ENCODE measurements at places on chromosomes 4 and X.

GRCh38 chrX:50812995-50813842, 775 bp downstream of the SHROOM4 start:
- DNase-seq = peak; percentile 57

- no peak for DNase-seq
These were observed 344.3 kb downstream of the BCOR start for GRCh38 chrX:39753293-39753996.

GRCh38 chr4:160370046-160370445, 1267.2 kb downstream of the RAPGEF2 start:
- no peak for DNase-seq

- DNase-seq = no peak
These were observed 92.2 kb upstream of the H2AZ1 start for GRCh38 chr4:100042235-100042634.

GRCh38 chr4:60579335-60579734, 620.8 kb upstream of the ADGRL3 start:
- no peak for DNase-seq

DNA sequence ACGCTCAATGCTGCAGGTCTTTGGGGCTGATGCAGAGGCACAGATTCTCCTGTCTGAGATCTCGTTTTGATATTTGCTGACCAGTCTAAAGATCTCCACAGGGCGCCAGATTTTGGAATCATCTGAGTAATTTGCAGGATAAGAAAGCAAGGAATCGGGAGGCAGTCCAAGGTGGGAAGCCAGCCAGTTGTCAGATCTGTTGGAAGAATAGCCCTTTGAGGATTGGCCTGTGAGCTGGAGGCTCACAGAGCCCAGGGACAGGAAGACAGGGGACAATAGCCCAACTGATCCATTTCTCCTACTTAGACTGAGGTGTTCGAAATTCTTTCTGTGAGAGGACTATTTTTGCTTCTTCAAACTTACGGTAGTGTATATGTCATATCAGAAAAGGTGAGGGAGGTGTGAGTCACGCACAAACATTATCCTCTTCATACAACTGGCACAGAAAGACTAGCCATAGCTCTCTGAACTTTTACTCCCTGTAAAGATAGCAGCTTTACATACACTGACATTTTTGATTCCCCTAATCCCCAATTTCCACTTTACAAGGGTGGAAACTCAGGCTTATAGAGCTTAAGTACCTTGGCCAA, 8.8 kb downstream of the DIPK2B start:
- DNase-seq = no peak

DNA sequence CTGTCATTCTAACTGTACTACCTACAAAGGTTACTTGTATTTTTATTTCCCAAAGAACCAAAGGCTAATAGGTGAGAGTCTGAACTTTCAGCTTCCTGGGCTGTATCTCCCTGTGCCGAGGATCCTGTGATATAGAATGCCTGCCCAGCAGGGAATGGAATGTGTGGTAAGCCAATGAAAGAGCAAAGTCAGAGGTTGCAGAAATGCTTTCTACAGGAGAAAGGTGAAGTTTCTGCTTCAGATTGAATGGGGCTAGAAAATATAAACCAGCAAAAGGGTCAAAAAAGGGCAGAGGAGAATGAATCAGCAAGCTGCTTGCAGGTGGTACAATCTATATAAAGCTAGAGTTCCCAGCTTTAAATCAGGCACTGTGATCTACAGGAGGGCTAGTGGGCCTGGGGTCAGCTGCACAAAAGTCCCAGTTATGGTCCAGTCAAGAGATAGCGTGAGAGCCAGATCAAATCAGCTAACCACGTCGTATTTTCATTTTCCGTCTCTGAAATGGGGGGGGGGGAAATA, 146.1 kb downstream of the DCTD start:
- DNase-seq = peak; percentile 61

DNA sequence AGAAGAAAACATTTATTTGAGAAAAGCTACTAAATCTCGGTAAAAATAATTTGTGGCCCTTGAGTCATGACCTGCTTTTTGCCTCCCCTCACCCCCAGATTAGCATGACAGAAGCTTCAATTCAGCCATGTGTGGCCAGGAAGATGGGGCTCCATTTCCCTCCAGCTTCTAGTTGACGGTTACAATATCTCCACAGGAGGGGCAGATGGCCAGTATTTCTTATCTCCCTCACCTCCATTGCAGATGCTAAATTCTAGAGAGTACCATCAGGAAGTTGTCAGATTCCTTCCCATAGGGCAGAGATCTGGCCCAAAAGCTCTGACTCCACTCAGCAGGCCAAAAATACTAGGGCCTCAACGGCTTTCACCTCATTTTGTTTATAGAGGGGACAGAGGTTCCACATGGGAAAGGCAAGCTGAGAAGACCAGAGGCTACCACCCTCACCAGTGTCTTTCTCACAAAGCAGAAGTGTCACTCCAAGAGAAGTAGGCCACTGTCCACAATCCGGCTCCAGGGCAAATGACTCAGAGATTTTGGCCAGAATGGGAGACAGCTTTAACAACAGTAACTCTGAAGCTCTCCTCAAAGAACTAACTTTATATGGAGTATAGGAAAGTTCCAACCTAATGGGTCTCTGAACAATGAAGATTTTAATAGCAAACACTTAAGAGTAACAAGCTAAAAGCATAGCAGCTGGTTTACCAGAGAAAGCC, 108.3 kb downstream of the TBC1D19 start:
- peak; percentile 1 for DNase-seq

- no peak for DNase-seq
These were observed 44.4 kb downstream of the KIAA0232 start for GRCh38 chr4:6826781-6827508.

GRCh38 chr4:87087420-87087819, 133.0 kb downstream of the KLHL8 start:
- no peak for DNase-seq

DNA sequence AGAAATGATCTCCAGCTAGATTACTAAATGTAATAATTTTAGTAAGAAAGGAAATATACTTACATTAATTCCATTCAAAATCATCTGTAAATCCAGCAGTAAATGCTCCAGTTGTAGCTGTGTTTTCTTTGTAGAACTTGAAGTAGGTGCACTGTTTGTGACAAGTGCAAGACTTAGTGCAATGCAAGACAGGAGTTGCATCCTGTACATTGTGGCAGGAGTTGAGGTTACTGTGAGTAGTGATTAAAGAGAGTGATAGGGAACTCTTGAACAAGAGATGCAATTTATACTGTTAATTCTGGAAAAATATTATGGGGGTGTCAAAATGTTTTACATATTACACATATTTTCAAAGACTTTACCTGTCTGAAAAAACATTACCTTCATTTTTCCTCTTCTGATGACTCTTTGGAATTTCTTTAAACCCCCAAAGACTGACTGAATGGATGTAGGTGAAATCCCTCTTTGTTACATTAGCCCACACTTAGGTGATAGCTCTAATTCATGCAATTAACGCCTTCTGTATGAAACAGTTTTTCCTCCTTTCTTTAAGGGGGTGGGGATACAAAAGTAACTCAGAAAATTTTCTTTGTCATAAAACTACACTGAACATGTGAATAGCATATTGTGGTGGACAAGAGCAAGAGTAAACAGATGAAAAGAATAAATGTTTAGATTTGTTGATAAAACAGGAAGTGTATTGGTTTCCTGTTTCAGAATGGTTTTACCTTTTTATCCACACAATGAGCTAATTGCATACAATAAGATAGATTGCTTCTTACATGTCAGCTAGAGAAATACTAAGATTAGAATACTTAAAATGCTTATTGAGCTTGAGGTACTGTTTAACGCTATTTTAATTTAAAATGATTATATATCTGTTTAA, at the start of gene IL2:
IL2 (minus strand) TSS at position 495 of the 886 bp plus-strand sequence; CDS start at position 210, 285 bp downstream.
- no peak for DNase-seq

DNA sequence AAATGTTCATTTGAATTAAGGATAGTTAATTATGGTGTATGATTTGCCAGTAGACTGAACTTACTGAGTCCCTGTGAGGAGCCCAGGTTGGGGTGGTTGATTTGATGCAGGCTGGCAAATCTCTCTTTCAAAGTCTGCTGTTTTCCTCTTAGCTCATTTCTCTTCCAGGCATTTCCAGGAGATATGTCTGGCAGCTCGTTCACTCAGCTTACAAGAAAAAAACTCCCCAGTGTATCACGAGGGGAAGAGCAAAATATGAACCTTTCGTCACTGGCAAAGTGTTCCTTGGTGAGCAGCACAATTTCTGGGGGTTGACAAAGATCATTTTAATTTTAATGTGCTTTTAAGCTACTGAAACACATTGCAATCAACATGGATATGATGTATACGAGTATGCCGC, 244.2 kb downstream of the CBLL2 start:
- no peak for DNase-seq

GRCh38 chr4:24550441-24551175, 33.7 kb downstream of the DHX15 start:
- no peak for DNase-seq

- DNase-seq = no peak
These were observed 116.1 kb downstream of the GPC3 start for GRCh38 chrX:133869270-133869669.

DNA sequence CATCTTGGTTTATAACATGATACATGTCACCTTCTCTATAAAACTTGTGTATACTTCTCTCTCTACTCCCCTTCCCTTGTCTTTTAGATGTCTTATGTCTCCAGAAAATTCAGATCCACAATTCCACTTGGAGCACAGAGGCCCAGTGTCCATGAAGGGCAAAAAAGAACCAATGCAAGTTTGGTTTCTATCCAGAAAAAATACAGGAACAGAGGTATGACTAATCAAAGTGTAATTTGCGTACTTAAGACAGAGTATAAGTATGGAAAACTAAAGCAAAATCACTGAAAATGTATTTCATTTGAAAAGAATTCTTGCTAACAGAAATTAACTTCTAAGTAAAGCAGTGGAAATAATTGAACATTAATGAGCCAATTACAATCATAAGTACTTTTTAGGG, 46.2 kb downstream of the GUCY1B1 start:
- DNase-seq = no peak

DNA sequence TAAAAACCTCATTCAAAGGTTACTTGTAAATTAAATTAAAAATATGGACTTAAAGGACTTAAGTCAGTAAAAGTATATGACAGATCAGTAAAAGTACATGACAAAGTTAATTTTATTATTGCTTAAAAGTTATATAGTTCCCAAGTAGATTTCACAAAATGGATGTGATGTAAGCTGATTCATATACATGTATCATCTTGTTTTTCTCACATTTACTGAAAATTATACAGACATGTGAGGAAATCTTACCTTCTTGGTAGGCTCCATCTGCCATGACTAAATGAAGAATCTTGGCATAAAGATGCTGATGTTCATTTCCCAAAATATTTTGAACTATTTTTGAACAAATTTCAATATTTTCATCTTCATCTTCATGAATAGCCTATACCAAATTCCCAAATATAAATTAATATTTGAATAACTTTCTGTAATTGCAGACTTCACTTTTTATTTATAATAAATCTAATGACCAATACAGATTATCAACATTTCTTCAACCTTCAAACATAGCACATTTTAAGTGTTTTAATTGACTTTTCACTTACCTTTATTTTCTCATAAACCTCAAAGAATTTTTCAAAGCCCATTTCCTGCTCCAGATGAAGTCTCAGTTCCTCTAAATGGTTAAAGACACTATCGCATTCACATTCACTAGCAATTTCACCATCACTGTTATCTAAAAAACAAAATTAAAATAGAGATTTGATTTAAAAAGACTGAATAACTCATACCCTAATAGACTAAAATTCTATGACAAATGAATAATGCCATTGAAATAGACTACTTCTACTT, 129.4 kb upstream of the SH3RF1 start:
- no peak for DNase-seq

DNA sequence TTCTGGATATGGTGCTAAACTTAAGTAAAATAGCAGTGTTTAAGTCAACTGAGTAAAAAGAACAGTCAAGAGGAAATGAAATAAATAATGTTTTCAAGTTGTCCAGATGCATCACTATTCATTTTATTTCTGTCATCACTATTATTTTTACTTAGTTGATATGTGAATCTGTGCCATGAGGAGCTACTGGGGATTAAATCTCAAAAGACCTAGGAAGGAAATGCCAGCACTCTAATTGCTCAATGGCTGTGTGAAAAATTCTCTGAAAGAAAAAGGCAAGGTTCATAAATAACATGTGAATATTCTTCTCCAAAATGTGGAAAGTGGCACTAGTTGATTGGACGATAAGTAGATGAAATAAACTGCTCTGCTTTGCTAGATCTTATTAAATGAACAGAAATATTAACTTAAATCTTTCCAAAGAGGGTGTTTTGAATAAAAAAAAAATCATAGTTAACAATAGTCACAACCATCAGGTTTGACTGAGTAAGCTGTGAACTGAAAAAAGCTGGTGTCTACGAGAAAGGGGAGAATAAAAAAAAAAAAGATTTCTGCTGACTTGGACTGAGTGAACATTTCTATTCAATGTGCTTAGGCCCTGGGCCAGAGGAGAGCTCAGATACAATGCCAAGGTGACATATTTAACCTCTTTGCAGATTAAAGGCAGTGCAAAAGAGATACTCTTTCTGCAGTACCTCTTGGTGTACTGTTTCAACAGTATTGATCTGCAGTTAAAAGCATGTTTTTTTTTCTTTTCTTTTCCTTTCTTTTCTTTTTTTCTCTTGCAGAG, 1.6 kb downstream of the SPARCL1 start:
- DNase-seq = no peak

GRCh38 chrX:133048751-133049150, 48.2 kb downstream of the USP26 start:
- DNase-seq = no peak

GRCh38 chrX:121921258-121921657, 873.8 kb downstream of the GLUD2 start:
- no peak for DNase-seq

- DNase-seq = peak; percentile 76
These were observed 5.4 kb downstream of the HTRA3 start for GRCh38 chr4:8274765-8275547.

DNA sequence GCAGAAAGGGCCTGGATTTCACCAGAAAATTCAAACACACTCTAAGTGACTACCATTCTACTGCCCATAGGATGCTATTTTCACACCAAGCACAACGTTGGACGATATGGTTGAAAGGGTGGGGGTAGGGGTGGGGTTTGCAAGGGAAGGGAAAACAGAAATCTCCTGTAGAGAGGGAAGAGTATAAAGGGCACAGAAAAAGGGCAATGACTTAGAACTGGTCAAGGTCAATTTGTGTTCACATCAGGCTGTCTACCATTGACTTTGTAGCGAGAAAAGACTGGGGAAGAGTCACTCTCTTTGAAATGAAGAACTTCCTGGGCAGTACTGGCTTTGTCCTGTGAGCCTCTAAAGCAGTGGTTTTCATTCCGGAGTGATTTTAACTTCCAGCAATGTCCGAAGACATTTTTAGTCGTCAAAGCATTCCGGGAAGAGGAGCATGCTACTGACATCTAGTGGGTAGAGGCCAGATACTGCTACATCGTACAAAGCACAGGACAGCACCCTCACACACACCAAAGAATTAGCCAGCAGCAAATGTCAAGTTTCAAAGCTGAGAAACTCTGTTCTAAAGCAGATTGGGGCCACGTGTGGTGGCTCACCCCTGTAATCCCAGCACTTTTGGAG, 48.4 kb upstream of the SLC7A3 start:
- DNase-seq = no peak
